ENCODE measurements at places on chromosomes 3 and 15.

- DNase-seq = no peak
Observed at GRCh38 chr3:195818301-195818700, 6.6 kb upstream of the MUC4 start.

GRCh38 chr15:70473581-70474370 is 289.6 kb downstream of the UACA start:
- DNase-seq = no peak

DNA sequence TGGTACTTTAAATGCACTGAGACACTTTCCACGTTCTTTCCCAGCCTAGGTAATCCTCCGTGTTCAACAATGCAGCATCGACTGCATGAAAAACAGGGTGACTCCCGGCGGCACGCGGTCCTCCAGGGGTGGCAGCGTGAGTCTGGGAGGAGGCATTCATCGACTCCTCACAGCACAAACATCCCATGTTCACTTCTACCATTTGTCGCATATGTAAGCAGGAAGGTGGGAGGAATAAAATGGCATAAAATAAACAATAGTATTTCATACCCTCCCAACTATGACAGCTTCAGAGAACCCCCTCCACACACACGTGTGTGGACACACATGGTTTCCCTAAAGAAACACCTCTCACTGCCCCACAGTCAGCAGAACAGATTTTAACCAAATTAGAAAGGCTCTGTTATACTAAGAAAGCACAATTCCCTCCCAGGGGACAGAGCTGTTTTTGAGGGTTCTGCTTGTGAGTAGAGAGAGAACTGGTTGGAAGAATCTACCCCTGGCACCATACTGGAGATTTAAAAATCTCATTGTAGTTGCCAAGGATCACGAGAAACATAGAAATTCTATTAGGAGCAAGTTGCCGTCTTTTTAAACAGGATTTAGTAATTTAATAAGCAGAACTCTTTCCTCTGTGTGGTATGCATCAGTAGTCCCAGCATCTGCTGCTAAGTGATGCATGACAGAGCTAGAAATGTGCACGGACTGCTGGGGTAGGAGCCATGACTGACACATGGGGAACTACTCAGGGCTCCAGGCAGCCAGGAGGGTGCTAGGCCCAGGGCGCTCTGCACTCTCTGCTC is 6.0 kb downstream of the FAM43A start:
- DNase-seq = no peak

- DNase-seq = no peak
Observed at GRCh38 chr15:35963326-35963725, 417.4 kb upstream of the DPH6 start.

GRCh38 chr3:25128735-25129134 is 299.3 kb upstream of the RARB start:
- no peak for DNase-seq

GRCh38 chr15:78726870-78727551 is 84.3 kb downstream of the ADAMTS7 start:
- no peak for DNase-seq

- DNase-seq = no peak
Observed at GRCh38 chr3:196749125-196749524, 9.5 kb downstream of the PAK2 start.

DNA sequence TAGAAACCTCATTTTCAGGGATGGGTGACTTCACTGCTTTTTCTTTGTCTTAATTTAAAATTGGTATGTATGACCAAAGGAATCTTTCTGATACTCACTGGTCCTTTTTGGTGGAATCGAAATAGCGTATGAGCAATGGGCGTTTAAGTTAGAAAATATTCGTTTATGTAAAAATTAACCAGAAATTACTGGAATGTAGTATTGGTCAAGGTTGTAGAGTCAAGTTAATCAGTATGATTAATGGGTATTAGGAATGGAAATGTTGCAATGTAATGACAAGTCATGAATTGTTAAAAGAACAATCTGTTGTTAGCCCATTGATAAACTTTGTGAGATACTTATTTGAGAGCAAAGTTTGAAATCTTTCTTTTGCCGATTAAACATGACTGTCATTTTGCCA is 36.9 kb downstream of the AKAP13 start:
- no peak for DNase-seq

DNA sequence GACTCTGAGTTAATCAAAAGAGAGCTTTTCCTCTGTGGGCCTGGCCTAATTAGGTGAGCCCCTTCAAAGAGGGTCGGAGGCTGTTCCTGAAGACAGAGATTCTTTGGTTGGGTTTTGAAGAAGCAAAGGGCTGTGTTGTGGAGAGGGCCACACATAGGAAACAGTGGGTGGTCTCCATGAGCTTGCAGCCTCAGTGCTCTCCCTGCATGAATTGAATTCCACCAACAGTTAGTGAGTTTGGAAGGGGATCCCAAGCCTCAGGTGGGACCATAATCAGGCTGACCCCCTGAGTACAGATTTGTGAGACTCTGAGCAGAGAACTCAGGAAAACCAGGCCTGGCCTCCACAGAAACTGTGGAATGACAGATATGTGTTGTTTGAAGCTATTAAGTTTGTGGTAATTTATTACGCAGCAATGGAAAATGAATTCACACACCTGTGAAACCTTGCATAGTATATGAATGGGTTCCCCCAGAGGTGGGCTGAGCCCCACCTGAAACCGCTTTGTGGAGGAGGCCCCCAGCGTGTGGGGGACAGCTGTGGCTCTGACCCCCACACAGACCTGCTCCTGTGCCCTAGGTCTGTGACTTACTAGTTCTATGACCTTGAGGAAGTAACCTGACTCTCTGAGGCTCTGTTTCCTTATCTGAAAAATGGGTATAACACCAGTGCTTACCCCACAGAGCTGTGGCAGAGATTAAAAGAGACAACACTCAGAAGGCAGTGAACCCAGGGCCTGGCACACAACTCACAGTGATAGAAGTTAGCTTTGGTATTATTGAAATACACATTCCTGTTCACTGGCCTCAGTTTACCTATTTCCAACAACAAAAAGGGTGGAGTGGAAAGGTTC is 431.3 kb downstream of the FOXP1 start:
- DNase-seq = no peak

GRCh38 chr3:32423534-32423933 is 31.9 kb downstream of the CMTM7 start:
- no peak for DNase-seq

All from stimulated activated CD4-positive, alpha-beta T cell treated with anti-CD3 and anti-CD28 coated beads, Interleukin-4, amount 100 ng/mL, for 1 hour (primary cell).